ENCODE measurements at places on chromosomes 1 and 21. TPM values are rescaled to one million over a fixed set of nuclear protein-coding genes. Genes with fewer than 3 reads are reported as not detected.

GRCh38 chr1:27137544-27138075 is 17.3 kb downstream of the SLC9A1 start:
- DNase-seq = peak; percentile 55
- no peak overlapping the region for H3K4me3 ChIP-seq
- no peaks in the 10 kb centered on the region for H3K27me3 ChIP-seq
- peaks cover 50% of the 10 kb centered on the region for H3K4me1 ChIP-seq
- no peaks in the 10 kb centered on the region for H3K36me3 ChIP-seq

DNA sequence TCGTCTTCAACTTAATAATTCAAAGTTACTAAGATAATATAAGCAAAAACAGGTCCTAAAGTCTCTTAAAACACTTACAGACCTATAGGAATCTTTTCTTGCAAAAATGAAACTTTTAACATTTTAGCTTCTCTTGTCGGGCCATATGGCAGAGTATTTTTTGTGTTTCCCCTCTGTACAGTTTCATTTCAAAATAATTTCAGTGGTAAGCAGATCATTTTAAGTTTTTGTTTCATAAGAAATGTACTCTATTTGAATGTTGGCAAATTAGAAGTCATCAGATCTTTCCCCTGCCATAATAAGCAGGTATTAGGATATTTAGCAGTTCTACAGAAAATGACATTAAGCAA is 37.9 kb downstream of the RGL1 start:
- H3K36me3 ChIP-seq = no peaks in the 10 kb centered on the region
- H3K4me1 ChIP-seq = no peaks in the 10 kb centered on the region
- no peak overlapping the region for H3K4me3 ChIP-seq

DNA sequence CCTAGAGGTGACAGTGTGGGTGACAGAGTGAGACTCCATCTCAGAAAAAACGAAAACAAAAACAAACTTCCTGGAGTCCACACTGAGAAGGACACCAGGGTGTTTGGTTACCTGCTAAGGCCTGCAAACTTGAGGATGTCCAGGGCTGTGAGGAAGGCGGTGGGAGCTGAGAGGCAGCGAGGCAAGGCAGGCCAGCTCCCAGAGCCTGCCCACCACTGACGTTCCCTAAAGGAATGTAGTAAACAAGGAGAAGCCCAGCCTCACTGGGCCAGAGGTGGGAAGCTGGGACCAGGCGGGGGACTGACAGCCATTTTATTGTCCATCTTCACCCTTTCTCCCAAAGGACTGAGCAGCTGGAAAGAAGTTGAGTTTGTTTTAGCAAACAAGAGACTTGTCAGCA is 24.1 kb downstream of the SHISA4 start:
- no peaks in the 10 kb centered on the region for H3K36me3 ChIP-seq
- no peaks in the 10 kb centered on the region for H3K27me3 ChIP-seq
- peak overlapping the region; percentile 93 for H3K27ac ChIP-seq
- no peak overlapping the region for H3K4me3 ChIP-seq

DNA sequence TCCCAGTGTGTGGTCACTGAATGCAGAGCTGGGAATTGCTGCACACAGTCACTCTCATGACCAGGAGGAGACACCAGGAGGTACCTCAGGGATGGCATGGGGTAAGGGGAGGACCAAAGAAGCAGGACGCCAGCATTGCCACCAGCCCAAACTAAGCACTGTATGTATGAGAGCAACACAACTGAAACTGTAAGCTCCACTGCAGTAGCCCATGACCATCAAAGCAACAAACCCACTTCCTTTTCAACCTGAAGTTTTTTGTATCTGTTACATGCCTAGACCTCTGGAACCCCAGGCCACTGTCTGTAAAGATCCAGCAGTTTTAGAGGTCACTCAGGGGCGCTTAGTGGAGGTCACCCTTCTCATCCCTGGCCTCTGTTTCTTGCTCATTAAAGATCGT is 164.3 kb downstream of the SETD4 start:
- H3K36me3 ChIP-seq = no peaks in the 10 kb centered on the region
- no peak overlapping the region for H3K4me3 ChIP-seq
- no peak overlapping the region for H3K27ac ChIP-seq
- H3K27me3 ChIP-seq = no peaks in the 10 kb centered on the region

GRCh38 chr1:41607808-41608207 is 123.3 kb upstream of the EDN2 start:
- no peak overlapping the region for H3K27ac ChIP-seq
- H3K36me3 ChIP-seq = no peaks in the 10 kb centered on the region
- H3K4me1 ChIP-seq = no peaks in the 10 kb centered on the region
- H3K27me3 ChIP-seq = no peaks in the 10 kb centered on the region
- H3K4me3 ChIP-seq = no peak overlapping the region
- DNase-seq = no peak

DNA sequence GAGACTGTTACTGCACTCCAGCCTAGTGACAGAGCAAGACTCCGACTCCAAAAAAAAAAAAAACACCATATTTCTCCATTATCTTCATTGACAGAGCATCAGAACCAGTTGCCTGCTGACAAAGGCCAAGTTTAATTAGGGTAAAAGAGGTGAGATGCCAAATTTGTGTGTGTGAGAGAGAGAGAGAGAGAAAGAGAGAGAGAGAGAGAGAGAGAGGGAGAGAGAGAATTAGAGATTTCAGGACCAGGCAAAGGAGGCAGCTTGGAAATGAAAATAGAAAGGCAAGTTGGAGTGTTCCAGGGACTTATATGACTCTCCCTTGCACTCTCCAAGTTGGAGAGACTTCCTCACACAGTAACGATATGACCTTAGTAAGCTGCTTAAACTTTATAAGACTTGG is 24.3 kb upstream of the UAP1 start:
- H3K27ac ChIP-seq = no peak overlapping the region
- H3K4me1 ChIP-seq = no peaks in the 10 kb centered on the region
- no peak overlapping the region for H3K4me3 ChIP-seq
- no peaks in the 10 kb centered on the region for H3K36me3 ChIP-seq
- DNase-seq = no peak

Gene SPRR1B
- not detected for total RNA-seq

DNA sequence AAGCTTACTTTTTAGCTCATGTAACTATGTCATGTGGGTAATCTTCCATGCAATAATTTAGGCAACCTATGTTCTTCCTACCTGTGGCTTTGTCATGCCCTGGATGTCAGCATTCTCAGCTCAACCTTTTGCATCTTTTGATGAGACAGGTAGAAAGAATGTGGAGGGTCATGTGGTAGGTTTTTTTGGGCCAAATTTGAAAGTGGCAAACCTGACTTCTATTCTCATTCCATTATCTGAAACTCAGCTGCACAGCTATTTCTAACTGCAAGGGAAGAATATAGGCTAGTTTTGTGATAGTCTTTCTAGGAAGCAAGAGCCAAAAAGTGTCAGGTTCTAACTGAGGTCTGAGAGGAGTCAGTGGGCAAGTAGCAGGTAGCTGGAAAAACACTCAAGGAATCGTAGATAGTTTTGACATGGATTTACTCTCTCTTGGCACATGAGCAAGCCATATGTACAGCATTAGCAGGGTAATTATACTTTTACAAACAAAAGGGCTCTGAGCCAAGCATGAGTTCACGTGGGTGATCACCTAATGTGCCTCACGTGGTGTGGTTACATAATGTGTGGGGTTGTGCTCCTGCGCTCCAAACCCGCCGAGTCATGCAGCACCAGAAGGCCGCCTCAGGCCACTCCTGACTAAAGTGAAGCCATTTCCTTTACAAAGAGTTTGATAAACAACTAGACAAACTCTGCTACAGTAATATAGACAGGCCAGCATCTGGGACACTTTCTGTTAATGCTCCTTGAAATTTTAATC is 1013.8 kb downstream of the PLA2G4A start:
- no peaks in the 10 kb centered on the region for H3K36me3 ChIP-seq
- H3K27me3 ChIP-seq = no peaks in the 10 kb centered on the region
- no peak for DNase-seq
- no peak overlapping the region for H3K27ac ChIP-seq
- no peak overlapping the region for H3K4me3 ChIP-seq

Gene TDRD10
- total RNA-seq = 3.3 TPM

Gene AVPR1B
- not detected for total RNA-seq

DNA sequence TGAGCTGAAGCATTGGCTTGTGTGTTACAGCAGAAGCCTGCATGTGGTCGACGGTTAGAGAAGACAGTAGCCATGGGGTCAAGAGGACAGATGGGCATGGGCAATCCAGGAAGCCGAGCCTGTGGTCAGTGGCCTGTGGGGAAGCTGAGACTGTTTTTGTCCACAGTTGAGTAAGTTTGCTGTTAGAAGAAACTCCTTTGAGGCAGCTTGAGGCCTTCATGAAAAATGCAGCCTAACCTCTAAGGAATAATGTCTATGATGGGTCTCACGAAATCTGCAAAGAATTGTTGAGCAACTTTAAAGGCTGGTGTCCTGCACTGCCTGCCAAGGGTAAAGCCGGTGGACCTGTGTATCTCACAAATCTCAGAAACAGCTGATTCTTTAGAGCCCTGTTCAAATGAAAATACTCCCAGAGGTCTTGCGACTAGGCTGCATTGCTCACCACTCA is 322.4 kb downstream of the SETD4 start:
- no peak overlapping the region for H3K27ac ChIP-seq
- H3K27me3 ChIP-seq = no peaks in the 10 kb centered on the region
- H3K4me1 ChIP-seq = no peaks in the 10 kb centered on the region
- no peaks in the 10 kb centered on the region for H3K36me3 ChIP-seq
- H3K4me3 ChIP-seq = no peak overlapping the region
- DNase-seq = no peak

Gene TDRD5
- total RNA-seq = not detected

- DNase-seq = no peak
- no peaks in the 10 kb centered on the region for H3K36me3 ChIP-seq
- H3K4me3 ChIP-seq = no peak overlapping the region
- H3K4me1 ChIP-seq = no peaks in the 10 kb centered on the region
- H3K27me3 ChIP-seq = no peaks in the 10 kb centered on the region
These were observed 46.6 kb downstream of the ADARB1 start for GRCh38 chr21:45120975-45121374.

DNA sequence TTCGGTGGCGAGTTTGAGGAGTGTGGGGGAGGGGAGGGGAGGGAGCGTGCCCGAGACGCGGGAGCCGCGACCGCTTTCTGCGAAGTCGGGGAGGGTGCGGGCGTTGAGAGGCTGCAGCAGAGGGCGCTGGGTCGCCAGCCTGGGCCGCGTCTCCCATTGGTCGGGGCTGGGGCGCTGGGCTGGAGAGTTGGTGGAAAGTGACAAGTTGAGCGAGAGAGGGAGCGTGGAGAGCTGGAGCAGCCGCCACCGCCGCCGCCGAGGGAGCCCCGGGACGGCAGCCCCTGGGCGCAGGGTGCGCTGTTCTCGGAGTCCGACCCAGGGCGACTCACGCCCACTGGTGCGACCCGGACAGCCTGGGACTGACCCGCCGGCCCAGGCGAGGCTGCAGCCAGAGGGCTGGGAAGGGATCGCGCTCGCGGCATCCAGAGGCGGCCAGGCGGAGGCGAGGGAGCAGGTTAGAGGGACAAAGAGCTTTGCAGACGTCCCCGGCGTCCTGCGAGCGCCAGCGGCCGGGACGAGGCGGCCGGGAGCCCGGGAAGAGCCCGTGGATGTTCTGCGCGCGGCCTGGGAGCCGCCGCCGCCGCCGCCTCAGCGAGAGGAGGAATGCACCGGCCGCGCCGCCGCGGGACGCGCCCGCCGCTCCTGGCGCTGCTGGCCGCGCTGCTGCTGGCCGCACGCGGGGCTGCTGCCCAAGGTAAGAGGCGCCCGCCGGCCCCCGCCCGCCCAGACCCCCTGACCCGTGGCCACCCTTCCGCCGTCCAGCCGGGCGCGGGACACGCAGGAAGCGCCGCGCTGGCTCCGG is at the start of gene ROR1:
Gene ROR1 (plus strand): TSS at position 203 of the 802 bp plus-strand sequence.
- peak within 1 kb of the TSS; percentile 52 for H3K4me3 ChIP-seq
- H3K27me3 ChIP-seq = peaks cover 9% of the 10 kb centered on the region
- DNase-seq = peak; percentile 89
- H3K36me3 ChIP-seq = no peaks in the 10 kb centered on the region
- H3K4me1 ChIP-seq = no peaks in the 10 kb centered on the region

Gene MIXL1
- total RNA-seq = not detected

Gene CHRNB2
- 0.82 TPM for total RNA-seq

GRCh38 chr21:31772674-31773555 is 41.0 kb upstream of the SCAF4 start:
- H3K27ac ChIP-seq = no peak overlapping the region
- no peaks in the 10 kb centered on the region for H3K36me3 ChIP-seq
- no peak overlapping the region for H3K4me3 ChIP-seq
- no peaks in the 10 kb centered on the region for H3K27me3 ChIP-seq
- no peaks in the 10 kb centered on the region for H3K4me1 ChIP-seq

DNA sequence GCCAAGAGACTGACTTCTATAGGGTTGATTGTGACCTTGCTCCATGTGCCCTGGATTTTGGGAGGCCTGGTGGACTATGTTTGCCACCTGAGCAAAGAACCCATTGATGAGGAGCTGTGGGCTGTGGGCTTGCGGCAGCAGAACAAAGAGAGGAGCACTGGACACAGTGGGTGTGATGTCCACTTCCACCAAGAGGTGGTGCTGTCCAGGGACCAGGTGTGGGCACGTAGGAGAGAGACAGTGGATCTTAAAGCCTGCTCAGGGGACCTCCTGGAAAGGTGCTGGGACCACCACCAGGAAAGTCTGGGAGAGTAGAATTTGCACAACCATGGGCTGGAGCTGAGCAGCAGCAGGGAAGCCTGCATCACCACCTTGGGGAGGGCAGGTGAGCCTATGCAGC is 106.7 kb upstream of the ETS2 start:
- H3K27me3 ChIP-seq = no peaks in the 10 kb centered on the region
- no peak overlapping the region for H3K4me3 ChIP-seq
- no peaks in the 10 kb centered on the region for H3K4me1 ChIP-seq
- no peak for DNase-seq
- no peak overlapping the region for H3K27ac ChIP-seq

DNA sequence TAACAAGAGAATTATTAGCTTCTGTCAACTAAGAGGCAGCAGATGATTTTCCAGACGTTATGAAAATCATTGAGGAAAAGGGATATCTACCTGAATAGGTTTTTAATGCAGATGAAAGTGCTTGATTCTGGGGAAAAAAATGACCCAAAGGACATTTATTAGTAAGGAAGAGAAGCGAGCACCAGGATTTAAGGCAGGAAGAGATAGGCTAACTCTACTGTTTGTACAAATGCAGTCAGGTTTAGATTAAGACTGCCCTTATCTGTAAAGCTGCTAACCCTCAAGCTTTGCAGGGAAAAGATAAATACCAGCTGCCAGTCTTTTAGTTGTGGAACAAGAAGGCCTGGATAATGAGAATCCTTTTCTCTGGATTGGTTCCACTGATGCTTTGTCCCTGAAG is 33.0 kb upstream of the LRIG2 start:
- H3K4me1 ChIP-seq = peaks cover 4% of the 10 kb centered on the region
- no peak overlapping the region for H3K27ac ChIP-seq
- H3K36me3 ChIP-seq = no peaks in the 10 kb centered on the region

- no peaks in the 10 kb centered on the region for H3K36me3 ChIP-seq
- DNase-seq = no peak
- H3K27me3 ChIP-seq = no peaks in the 10 kb centered on the region
- no peak overlapping the region for H3K4me3 ChIP-seq
- no peaks in the 10 kb centered on the region for H3K4me1 ChIP-seq
These were observed 49.6 kb downstream of the TSEN15 start for GRCh38 chr1:184101141-184101540.
